ENCODE measurements at places on chromosomes 3 and 15.

DNA sequence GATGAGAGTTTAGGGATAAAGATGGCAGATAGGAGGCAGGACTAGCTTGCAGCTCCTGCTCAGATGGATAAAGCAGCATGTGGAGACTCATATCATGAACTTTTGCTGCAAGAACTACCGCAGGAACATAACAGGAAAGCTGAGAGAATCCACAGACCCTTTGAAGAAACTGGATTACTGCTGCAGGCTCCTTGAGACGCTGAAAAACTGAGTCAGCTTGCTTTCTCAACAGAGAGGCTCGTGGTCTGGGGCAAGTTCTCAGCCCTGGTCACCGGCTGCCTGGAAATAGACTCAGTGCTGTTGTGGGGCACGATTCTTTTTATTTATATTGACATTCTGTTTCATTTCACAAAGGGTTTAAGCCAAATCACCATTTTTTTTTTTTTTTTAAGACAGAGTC, 28.8 kb upstream of the TRIM59 start:
- DNase-seq = no peak

- DNase-seq = peak; percentile 21
Observed at GRCh38 chr15:72271895-72272212, 500 bp downstream of the PARP6 start.

GRCh38 chr3:110070161-110070916, 733.0 kb upstream of the DPPA4 start:
- peak; percentile 67 for DNase-seq

DNA sequence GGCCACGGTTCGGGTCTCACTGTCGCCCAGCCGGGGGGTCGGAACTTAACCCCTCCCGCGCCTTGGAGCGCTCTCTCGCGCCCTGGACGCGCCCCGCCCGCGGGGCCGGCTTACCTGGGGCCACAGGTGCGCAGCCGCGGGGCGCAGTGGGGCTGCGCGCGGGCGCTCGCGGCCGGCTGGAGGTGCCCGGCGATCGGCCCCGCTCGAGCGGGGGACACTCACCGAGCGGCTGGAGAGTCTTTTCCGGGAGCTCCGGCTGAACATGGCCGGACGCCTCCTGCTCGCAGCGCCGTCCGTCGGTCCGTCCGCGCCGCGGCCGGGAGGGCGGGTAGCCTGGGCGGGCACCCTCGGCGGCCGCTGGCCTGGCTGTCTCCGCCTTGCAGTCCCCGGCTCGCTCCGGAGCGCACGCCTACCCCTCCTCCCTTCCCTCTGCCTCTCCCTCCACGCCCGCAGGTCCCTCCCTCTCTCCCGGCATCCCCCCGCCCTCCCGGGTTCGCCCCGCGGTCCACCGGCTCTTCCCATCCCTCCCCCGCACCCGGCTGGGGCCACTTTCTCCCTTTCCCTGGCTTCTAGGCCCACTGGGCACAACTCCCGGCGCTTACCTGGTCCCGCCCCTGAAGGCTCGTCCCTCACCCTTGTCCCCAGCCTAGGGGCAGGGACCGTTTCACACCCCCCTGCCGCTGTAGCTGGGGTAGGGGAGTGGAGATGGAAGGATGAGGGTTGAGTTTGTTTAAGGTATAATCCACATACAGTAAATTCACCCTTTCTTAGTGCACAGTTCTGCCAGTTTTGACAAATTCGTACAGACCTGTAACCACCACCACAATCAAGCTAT, 220.1 kb upstream of the PRICKLE2 start:
- DNase-seq = peak; percentile 31

GRCh38 chr3:89360156-89360555, 252.7 kb downstream of the EPHA3 start:
- DNase-seq = peak; percentile 40

DNA sequence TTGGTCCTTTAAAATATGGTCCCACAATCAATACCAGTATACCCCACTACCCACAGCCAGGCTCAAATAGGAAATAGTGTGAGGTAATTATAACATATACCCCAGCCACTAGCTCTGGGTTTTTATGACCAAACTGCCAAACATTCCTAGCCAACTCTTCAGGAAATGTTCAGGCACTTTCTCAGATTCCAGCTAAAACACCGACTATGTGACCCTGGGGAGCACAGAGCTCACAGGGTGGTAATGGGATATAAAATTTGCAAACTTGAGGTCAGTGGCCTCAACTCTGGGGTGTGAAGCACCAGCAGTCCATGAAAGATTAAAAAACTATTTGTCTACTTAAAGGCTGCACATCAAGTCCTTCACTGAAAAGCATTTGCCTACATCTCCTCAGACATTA, 12.9 kb downstream of the FBN1 start:
- DNase-seq = no peak

- DNase-seq = no peak
Observed at GRCh38 chr3:171677706-171678105, 132.6 kb downstream of the PLD1 start.

DNA sequence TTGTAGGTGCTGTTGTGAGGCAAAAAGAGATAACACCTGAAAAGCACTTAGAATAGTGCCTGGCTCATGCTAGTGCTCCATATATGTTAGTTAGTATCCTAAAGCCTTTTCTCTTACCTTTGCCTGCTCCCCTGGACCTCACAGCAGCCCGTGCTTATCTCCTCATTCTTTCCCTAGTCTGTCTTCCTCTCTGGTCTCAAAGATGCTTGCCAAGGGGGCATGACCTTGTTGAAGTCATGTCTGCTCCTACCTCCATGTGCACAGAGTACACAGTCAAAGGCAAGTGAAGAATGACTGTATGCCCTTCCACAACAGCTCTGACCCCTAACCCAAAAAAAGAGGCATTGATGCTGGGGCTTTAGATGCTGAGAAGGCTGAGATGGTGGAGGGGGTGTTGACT, 722 bp upstream of the CYP8B1 start:
- no peak for DNase-seq

GRCh38 chr3:77147836-77148578, 108.1 kb downstream of the ROBO2 start:
- no peak for DNase-seq

All from myocyte (in vitro differentiated cells).